ENCODE measurements at places on chromosomes 12 and 14.

DNA sequence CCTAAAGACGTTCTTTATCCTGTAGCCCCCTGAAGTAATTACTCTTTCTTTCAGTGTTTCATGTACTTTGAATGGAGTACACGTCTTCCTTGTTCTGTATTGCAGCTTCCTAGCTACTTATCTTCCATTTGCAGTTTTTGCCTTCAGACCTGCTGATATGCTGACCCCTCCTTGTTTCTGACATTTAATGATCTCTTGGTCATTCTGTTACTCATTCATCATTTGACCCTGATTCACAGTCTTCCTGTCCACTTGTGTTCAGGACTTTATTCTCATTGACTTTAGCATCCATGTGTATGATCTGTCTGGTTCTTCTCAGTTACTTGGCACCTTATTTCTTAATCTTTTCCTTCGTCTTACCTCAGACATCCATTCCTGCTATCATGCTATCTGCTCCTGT lies 22.2 kb downstream of the CPSF2 start:
- no peak for DNase-seq

GRCh38 chr12:106248846-106249371 lies 1.1 kb upstream of the CKAP4 start:
- no peak for DNase-seq

- DNase-seq: no peak
Observed at GRCh38 chr12:24751181-24751580, 197.7 kb downstream of the BCAT1 start.

DNA sequence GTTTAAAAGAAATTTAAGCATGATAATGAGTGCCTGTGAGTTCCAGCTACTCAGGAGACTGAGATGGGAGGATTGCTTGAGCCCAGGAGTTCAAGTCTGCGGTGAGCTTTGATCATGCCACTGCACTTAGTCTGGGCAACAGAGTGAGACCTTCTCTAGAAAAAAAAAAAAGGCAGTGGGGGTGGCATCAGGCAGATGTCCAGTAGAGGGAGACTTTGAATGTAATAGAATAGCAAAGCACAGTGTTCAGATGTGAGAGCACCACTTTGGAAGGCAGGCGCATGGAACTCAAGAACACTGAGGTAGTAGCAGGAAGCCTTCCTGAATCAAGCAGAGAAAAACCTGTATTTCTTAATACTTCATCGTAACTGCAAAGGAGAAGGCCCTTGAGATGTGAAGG lies 394.5 kb upstream of the GARIN6 start:
- no peak for DNase-seq

DNA sequence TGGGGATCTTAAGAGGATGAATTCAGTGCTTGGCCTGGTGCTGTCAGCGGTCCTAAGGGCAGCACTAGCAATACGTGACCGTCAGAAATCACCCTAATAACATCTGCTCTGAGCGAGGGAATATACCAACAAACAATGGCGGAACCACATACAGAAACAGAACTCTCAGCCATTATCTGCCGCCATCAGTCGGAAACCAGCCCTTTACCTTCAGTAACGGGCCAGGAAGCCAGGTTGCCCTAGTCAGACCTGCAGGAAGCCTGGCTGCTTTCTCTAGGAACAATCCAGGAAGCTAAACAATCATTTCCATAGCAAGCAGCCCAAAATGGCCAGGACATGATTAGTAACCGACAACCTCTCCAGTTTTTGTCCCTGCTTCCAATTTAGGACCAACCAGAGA lies 5.6 kb downstream of the CDCA4 start:
- no peak for DNase-seq

Measured in DMS153 (cell line).